ENCODE measurements at places on chromosomes 3 and 15.

DNA sequence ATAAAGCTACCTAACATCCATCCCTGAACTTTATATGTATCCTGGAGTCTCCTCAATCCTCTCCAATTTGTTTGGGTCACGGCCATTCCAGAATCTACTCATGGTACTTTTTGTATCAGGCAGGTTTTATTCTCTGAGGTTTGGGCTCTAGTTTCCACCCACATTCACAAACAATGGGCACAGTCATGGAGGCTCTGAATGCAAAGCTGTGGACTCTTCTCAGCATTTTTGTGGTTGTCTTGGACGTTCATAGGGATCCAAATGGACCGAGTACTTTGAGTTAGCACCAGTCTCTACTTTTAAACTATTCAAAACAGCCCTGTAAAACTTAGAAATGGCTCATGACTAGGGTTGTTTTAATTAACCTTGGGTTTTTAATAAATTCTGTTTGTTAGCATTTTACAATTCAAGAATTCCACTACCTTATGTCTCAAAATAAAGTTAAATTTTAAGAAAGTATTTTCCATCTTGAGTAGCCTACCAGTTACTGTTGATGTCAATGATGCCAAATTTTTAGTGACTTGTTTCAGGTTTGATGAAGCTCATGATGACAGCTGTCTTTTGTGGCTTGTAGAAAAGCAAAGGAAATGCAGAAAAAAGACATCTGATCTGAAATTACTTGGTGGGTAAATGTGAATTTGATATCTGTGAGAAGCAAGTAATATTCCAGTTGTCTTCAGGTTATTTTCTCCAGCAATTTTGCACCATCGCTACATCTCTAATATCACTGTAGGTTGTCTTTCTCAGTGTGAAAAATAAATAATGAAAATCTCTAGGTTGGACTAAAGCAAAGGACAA, 275.7 kb upstream of the THBS1 start:
- DNase-seq = no peak

GRCh38 chr3:61774279-61774890, 213.0 kb downstream of the PTPRG start:
- no peak for DNase-seq

- no peak for DNase-seq
Observed at GRCh38 chr3:152853196-152853595, 18.3 kb downstream of the P2RY1 start.

- no peak for DNase-seq
Observed at GRCh38 chr3:171801738-171802589, 8.3 kb downstream of the PLD1 start.

DNA sequence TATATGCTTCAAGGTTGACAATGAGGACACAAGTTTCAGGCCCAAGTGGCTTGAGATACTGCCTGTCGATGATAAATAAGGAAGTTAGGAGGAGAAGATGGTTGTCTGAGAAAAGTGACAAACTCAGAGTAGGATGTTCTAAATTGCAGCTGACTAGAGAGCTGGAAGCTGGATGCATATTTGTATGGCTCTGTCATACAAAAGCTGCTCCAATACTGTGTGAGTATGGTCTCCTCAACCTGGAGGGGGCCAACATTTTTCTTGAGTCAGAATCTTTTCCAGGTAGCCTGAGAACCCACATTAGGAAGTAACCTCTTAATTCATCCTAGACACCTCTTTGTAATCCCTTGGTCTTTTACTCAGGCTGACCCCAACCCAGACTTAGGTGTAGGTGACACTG, 28.4 kb upstream of the TPRG1 start:
- no peak for DNase-seq

DNA sequence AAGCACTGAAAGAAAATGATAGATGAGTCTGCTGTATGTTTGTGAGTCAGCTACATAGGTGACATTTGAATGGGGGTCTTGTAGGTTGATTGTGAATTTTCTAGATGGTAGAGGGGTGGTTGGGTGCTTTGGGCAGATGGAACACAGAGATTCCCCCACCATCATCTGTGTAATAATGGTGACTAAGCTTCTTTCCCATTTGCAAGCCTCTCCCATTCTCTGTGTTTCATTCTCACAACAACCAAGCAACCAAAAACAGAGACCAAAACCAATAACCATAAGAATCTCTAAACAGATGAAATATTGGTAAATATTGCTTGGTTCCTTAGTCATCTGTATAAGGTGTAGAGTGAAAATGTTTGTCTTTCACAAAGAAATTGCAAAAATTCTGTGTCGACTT, 17.8 kb upstream of the UTS2B start:
- DNase-seq = no peak

DNA sequence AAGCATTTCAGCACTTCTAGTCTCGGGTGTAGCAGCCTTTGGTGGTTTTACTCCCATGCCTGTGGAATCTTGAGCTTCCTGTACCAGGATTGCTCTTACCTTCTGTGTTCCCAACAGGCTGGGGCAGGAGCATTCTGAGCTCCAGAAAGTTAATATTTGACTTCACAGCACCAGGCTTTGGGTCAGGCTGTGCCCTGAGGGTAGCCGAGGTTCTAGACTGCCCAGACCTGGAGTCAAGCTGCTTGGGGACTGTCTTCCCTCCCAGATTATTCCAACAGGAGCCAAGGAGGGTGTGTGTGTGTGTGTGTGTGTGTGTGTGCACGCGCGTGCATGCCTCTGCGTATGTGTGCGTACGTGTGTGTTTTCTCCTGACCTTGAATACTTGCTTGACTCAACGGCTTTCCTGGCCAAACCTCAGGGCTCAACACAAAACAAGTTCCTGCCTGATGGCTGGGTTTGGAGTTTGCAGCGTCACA, 94.8 kb downstream of the FLNB start:
- no peak for DNase-seq

DNA sequence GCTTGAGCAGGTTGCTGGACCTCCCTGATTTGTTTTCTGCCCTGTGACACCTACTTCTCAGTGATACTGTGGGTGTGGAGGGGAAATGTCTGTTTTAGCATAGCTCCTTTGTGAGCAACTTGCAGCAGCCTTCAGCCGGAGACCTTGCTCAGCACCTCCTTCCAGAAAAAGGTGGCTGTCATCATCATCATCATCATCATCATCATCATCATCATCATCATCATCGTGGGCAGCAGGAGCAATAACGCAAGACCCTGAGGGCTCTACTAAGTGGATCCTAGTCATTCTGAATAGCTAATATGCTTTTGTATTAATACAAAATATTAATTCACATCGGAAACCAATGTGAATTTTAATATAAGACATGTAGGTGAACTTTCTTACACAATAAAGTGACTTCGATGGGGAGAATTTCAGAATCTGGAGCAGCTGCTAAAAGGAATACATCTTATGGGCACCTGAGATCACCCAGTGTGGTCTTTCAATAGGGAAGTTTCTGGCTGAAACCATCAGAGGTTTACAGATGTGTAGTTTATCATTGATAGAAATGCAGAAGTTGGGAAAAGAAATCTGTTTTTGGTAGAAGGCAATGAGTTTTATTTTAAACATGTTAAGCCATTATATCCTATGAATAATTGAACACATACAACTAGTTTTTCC, 8.6 kb downstream of the GABRR3 start:
- no peak for DNase-seq

DNA sequence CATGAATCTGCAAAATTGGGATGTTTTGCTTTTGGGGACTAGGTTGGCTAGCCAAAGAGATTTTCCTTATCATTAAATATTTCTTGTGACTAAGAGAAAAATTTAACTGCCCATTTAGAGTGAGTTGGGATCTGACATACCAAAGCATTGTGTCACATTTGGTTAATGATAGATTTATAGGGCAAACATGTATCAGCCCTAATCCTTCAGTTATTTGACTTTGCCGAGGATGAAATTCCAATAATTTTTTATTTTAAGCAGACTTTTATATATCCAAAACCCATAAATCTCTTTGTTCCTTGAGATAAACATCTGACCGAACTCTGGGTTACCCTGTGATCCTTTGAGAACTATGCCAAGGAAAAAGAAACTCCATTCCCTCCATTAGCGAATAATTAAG, 218.9 kb downstream of the CDIN1 start:
- no peak for DNase-seq

Data from occipital lobe (tissue), 3 donors.